ENCODE measurements at places on chromosomes 7 and 10.

DNA sequence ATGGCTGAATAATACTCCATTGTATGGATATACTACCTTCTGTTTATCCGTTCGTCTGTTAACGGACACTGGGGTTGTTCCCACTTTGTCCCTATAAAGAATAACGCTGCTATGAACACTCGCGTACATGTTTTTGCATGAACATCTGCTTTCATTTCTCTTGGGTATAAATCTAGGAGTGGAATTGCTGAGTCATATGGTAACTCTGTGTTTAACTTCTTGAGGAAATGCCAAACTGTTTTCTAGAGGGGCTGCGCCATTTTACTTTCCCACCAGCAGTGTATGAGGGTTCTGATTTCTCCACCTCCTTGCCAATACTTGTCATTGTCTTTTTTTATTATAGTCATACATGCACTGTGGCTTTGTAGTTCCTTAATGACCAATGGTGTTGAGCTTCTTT is 20.6 kb upstream of the RASSF4 start:
- no peak for DNase-seq

GRCh38 chr7:55265836-55266642 is 99.1 kb upstream of the LANCL2 start:
- no peak for DNase-seq

- DNase-seq = no peak
These were observed 3.6 kb downstream of the EPDR1 start for GRCh38 chr7:37923996-37924395.

- DNase-seq = no peak
These were observed 20.9 kb upstream of the PDGFA start for GRCh38 chr7:540579-540978.

DNA sequence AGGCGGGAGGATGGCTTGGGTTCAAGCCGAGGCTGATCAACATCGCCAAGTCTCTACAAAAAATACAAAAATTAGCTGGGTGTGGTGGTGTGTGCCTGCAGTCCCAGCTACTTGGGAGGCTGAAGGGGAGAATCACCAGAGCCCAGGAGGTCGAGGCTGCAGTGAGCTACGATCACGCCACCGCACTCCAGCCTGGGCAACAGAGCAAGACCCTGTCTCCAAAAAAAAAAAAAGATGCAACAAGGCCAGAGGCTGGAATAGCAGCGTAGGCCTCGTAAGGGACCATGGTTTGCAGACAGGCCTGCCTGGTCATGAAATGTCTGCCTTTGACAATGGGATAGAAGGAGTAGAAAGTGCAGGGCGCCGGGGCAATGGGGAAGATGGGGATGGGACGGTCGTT is 20.0 kb downstream of the PAPOLB start:
- DNase-seq = no peak

DNA sequence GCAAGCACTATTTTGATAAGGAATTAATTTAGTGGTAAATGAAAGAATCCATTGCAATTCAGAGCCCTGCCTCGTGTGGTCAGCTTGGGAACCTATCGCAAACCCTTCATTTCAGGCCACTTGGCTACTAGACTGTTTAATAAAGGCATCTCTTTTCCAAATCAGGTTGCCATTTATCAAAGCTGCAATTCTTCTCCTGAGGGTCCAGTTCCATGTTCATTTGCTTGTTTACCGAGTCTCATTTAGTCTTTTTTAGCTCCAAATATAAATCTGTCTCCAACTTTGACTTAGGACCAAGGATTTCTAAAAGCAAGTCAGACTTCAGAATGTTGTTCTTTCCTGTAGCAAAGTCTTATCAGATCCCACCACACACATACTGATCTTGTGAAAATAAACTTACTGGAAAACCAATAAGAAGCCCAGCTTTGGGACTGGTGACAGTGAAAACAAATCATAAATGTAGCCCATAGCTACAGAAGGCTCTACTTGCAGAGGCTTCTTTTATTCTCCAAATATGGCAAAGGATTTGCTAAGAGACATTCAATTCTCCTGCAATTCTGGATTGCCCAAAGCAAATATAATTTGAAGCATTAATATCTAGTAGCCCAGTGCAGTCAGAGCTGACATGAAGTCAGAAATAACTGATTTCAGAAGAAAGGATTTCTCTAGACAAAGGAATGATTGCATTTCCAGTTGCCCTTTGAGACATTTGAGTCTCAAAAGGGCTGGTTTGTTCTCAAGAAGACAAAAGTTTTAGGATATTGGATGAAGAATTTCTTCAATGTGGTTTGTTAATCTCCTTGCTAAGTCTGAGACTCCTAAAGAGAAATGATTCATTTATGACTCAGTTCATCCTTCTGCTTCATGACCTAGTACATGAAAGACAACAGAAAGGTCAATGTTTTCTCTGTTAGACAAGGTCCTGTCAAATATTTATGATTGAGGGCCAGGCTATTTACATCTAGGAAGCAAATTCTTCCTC is 28.0 kb downstream of the PPP1R3C start:
- DNase-seq = no peak

- no peak for DNase-seq
These were observed 49.5 kb upstream of the EBF3 start for GRCh38 chr10:130013335-130014262.

Measured in activated gamma-delta T cell (primary cell).